ENCODE measurements at places on chromosomes 7 and 10.

- no peak for DNase-seq
- H3K4me3 ChIP-seq = no peak overlapping the region
- no peak overlapping the region for H3K27ac ChIP-seq
- peaks cover 34% of the 10 kb centered on the region for H3K4me1 ChIP-seq
- no peaks in the 10 kb centered on the region for H3K36me3 ChIP-seq
Observed at GRCh38 chr10:50554995-50555568, 68.7 kb downstream of the SGMS1 start.

GRCh38 chr7:96346293-96346953 lies 24.5 kb upstream of the SLC25A13 start:
- no peak overlapping the region for H3K4me3 ChIP-seq
- H3K4me1 ChIP-seq = no peaks in the 10 kb centered on the region
- H3K27ac ChIP-seq = no peak overlapping the region

GRCh38 chr7:13988731-13989125 lies 738 bp downstream of the ETV1 start:
- H3K4me3 ChIP-seq = no peak overlapping the region
- H3K27me3 ChIP-seq = peaks cover 15% of the 10 kb centered on the region
- no peak overlapping the region for H3K27ac ChIP-seq
- no peak for DNase-seq

DNA sequence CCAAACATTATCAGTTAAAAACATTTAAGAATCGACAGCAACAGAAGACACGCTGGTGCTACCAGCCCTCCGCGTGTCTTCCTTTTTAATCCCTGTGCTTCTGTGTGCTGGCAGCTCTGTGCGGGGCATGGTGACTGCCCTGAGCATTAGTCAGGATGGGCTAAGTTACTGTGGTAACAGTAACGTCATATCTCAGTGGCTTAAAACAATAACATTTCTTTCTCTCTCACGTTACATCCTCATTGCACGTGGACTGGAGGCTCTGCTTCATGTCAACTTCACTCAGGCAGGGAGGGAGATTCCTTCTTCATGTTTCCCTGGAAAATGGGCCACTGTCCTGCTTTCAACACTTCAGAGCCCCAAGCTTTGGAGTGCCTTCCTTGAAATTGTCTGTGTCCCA lies 378.5 kb downstream of the CCSER2 start:
- no peaks in the 10 kb centered on the region for H3K36me3 ChIP-seq
- H3K27ac ChIP-seq = no peak overlapping the region
- DNase-seq = no peak
- H3K27me3 ChIP-seq = no peaks in the 10 kb centered on the region
- H3K4me3 ChIP-seq = no peak overlapping the region

DNA sequence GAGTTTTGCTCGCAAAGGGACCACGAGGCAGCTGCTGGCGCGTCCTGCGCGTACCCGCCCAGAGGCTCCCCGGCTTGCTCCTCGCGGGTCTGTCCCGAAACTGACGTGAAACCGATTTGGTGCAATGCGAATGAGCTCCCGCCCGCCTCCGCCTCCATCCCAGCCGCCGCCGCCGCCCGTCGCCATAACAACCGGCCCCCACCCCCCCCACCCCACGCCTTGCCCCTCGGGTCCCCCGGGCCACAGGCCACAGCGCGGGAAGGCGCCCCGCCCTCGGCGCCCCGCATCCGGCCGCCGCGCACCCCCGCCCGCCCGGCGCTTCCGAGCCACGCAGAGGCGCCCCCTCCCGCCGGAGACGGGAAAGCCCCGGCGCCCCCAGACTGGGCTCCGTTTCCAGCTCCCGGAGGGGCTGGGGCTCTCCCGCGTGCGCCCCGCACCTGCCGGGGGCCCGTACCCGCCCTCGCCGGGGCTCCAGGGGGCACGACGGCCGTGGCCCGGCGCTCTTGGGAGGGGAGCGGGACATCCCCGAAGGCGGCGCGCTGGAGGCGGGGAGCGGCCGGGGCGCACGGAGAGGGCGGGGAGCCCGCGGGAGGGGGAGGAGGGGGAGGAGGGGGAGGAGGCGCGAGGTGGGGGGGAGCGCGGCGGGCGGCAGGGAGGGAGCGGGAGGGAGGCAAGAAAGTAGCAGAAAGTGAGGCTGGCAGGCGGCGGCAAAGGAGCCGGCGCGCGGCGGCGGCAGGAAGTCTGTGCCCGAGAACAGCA lies at the start of gene CAMK1D:
CAMK1D (plus strand) TSS at position 678 of the 759 bp plus-strand sequence.
- H3K4me3 ChIP-seq = peak within 1 kb of the TSS; percentile 99
- peak within 1 kb of the TSS; percentile 97 for H3K27ac ChIP-seq
- peak; percentile 86 for DNase-seq
- H3K4me1 ChIP-seq = peaks cover 32% of the 10 kb centered on the region

GRCh38 chr10:132961787-132962622 lies 19.6 kb upstream of the CFAP46 start:
- peaks cover 16% of the 10 kb centered on the region for H3K4me1 ChIP-seq
- H3K27ac ChIP-seq = peak overlapping the region; percentile 96
- H3K27me3 ChIP-seq = peaks cover 13% of the 10 kb centered on the region
- H3K36me3 ChIP-seq = no peaks in the 10 kb centered on the region
- DNase-seq = peak; percentile 46

GRCh38 chr7:10773430-10773829 lies 200.2 kb upstream of the PHF14 start:
- no peaks in the 10 kb centered on the region for H3K36me3 ChIP-seq
- no peak overlapping the region for H3K27ac ChIP-seq
- DNase-seq = no peak
- no peaks in the 10 kb centered on the region for H3K27me3 ChIP-seq
- no peaks in the 10 kb centered on the region for H3K4me1 ChIP-seq

GRCh38 chr7:78399033-78399769 lies 600.6 kb downstream of the PHTF2 start:
- no peak overlapping the region for H3K27ac ChIP-seq
- no peak overlapping the region for H3K4me3 ChIP-seq
- DNase-seq = no peak
- H3K4me1 ChIP-seq = no peaks in the 10 kb centered on the region
- H3K36me3 ChIP-seq = no peaks in the 10 kb centered on the region
- H3K27me3 ChIP-seq = no peaks in the 10 kb centered on the region

DNA sequence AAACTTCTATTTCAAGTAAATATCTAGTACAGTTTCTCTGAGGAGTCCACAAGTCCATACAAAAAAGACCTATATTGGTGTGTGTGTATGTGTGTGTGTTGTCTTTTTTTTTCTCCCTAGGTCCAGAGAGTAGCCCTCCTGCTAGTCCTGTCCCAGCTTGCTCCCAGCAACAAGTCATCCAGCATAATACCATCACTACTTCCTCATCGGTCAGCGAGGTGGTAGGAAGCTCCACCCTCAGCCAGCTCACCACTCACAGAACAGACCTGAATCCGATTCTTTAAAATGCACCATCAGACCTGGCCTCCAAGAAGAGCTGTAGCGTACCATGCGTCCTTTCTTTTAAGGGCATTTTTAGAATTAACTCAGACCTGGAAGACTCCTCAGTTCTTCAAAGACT lies 139.1 kb downstream of the TRIL start:
- peaks cover 27% of the 10 kb centered on the region for H3K27me3 ChIP-seq
- no peak for DNase-seq
- H3K4me3 ChIP-seq = no peak overlapping the region
- no peak overlapping the region for H3K27ac ChIP-seq
- no peaks in the 10 kb centered on the region for H3K4me1 ChIP-seq
- no peaks in the 10 kb centered on the region for H3K36me3 ChIP-seq

DNA sequence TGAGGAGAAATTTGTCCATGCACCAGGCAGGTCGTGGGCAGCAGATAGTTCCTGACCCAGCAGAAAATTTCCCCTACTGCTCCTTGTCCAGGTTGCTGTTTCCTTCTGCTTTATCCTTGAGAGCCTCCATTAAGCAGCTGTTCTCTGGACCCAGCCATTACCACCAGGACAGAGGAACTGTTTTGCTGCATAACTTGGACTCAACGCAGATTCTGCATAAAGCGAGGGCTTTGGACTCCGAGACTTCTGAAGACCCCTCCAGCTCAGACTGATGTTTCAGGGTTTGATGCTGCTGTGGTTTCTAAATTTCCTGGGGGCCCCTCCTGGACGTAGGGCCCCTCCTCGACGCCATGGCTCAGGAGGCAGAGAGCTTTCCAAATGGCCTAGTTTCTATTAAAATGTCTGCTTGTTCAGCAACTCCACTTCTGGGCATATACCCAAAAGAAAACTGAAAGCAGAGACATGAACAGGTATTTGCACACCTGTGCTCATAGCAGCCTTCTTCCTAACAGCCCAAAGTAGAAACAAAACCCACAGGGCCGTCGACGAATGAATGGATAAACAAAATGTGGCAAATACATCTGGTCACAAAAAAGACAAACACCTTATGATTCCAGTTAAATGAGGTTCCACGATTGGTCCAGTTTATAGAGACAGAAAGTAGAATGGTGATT lies 28.3 kb upstream of the LMTK2 start:
- no peak overlapping the region for H3K27ac ChIP-seq
- DNase-seq = no peak
- no peaks in the 10 kb centered on the region for H3K36me3 ChIP-seq
- H3K4me3 ChIP-seq = no peak overlapping the region
- H3K27me3 ChIP-seq = peaks cover 22% of the 10 kb centered on the region

GRCh38 chr10:62560201-62560819 lies 186.1 kb downstream of the ZNF365 start:
- no peak overlapping the region for H3K27ac ChIP-seq
- peaks cover 51% of the 10 kb centered on the region for H3K27me3 ChIP-seq
- H3K36me3 ChIP-seq = no peaks in the 10 kb centered on the region
- DNase-seq = no peak

DNA sequence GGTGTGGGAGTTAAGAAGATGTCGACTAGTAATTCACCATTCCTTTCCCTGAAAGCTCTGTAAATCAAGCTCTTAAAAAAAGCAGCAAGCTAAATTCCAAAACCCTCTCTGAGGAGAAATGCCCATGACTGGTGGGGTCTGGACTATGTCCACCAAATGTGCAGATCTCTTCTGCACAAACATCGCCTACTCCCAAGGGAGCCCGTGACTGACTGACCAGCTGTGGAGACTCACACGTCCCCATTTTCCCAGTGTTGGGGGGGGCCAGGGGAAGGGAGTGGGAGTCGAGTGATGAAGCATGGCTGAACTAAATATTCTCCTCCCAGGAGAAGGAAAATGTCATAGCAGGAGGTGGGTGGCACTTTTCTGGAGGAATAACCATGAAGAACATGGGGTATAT lies 164.1 kb upstream of the HPS1 start:
- H3K36me3 ChIP-seq = no peaks in the 10 kb centered on the region
- H3K27me3 ChIP-seq = peaks cover 48% of the 10 kb centered on the region
- H3K4me3 ChIP-seq = no peak overlapping the region
- no peak for DNase-seq
- H3K4me1 ChIP-seq = no peaks in the 10 kb centered on the region
- H3K27ac ChIP-seq = no peak overlapping the region

DNA sequence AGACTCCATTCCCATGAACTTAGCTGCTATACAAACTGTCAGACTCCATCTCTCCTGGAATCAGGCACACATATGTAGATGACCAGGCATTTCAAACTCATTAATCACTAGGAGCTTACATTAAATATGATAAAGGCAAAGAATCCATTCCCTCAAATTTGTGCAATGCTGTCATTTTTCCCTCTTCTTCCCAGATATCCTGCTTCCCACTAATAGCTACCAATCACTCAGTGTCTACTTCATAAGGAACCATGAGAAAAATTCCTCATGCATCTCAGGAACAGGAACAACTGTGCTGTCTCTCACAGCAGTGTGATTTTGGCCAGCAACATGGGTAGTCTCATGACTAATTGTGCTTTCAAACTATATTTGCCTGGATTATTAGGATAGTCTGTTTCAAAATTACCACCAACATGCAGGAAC lies 133.9 kb downstream of the DKK1 start:
- DNase-seq = no peak
- no peaks in the 10 kb centered on the region for H3K27me3 ChIP-seq
- no peak overlapping the region for H3K4me3 ChIP-seq
- H3K27ac ChIP-seq = no peak overlapping the region
- no peaks in the 10 kb centered on the region for H3K36me3 ChIP-seq

DNA sequence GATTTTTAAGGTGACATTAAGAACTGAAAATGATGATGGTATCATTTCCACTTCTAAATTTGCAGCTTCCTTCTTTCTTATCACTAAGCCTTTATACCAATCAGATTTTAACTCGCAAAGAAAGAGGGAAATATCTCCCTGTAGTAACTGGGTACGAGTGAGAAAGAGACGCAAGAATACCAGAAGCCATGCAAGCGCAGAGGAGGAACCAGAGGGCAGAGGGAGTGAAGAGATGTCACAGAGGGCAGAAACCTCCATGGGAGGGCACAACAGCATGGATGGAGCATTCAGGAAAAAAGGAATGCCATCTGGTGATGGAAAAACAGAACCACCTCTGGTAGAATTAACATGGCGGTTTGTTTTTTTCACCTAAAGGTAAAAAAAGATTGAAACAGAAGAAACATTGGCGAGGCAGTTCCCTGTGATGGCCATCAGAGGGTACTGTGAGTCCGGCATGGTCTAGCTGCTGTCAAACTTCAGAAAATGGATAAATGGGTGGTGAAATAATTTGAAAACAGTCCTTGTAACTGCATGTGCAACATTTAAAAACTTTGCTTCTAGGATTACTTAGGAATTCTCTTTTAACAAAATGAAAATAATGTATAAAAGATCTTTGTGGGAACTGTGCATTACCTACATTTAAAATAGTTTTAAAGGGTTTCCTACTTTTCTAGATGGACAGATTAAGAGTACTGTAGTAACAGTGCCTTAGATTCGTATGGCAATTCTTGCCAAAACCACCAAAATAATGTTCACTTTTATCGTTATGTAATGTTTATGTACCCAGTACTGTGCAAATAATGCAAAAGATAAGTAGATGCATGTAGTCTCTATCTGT lies 91.8 kb downstream of the ARHGAP12 start:
- no peak for DNase-seq
- H3K4me1 ChIP-seq = no peaks in the 10 kb centered on the region
- H3K4me3 ChIP-seq = no peak overlapping the region
- H3K36me3 ChIP-seq = peaks cover 4% of the 10 kb centered on the region
- no peak overlapping the region for H3K27ac ChIP-seq

DNA sequence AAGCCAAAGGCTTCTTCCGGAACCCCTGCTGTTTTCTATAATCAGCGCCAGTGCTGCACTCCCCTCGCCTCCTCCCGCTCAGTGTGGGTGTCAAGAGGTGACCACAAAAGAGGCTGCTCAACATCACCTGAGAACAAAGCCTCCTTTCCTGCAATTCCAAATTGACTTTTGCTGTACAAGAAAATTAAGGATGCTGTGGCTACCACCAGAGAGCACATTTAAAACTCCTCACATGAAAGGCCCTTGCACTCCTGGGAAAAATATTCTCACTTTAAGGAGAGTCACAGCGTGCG lies 96.4 kb downstream of the HIPK2 start:
- no peak for DNase-seq
- H3K27ac ChIP-seq = peak overlapping the region; percentile 56
- H3K36me3 ChIP-seq = no peaks in the 10 kb centered on the region
- peaks cover 36% of the 10 kb centered on the region for H3K4me1 ChIP-seq

Data from effector memory CD8-positive, alpha-beta T cell (primary cell).